ENCODE measurements at places on chromosomes 2 and 18.

- no peak for DNase-seq
Measured at GRCh38 chr2:176986487-176986886, 226.1 kb upstream of the HNRNPA3 start.

DNA sequence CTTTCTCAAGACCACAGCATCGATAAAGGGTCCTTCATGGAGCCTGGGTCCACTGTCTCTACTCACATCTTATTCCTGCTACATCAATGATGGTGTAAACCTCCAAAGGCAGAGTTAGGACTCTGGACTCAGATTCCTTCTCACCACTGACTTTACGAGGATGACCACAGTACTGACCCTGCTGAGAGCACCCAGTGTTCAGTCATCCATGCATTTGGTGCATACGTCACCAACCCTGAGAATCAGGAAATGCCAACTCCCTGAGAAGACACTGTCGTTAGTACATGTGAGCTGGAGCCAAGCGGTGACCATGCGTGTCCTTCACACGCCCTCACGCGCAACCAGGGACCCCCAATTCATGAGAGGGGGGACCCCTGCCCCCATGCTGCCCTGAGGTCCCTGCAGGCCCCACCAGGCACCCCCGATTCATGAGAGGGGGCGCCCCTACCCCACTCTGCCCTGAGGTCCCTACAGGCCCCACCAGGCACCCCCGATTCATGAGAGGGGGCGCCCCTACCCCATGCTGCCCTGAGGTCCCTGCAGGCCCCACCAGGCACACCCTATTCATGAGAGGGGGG lies 178.4 kb upstream of the TPO start:
- DNase-seq: no peak

DNA sequence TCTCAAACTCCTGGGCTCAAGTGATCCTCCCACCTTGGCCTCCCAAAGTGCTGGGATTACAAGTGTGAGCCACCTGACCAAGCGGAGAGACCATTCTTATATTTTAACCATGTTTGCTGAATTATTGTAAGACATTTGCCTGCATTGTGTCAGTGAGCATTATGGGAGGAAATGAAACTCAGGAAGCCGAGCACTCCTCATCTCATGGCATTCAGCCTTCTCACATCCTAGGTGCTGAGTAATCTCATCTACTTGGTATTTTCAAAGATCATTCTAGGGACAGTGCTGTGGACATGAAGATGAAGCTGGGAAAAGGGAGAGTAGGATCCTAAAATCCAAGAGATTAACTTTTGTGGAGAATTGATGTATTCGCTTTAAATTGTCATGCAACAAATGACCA lies 66.1 kb downstream of the NAPG start:
- no peak for DNase-seq

- no peak for DNase-seq
Measured at GRCh38 chr2:17959833-17960232, 81.4 kb downstream of the KCNS3 start.

GRCh38 chr18:23493654-23494053 lies 9.7 kb upstream of the RMC1 start:
- no peak for DNase-seq

DNA sequence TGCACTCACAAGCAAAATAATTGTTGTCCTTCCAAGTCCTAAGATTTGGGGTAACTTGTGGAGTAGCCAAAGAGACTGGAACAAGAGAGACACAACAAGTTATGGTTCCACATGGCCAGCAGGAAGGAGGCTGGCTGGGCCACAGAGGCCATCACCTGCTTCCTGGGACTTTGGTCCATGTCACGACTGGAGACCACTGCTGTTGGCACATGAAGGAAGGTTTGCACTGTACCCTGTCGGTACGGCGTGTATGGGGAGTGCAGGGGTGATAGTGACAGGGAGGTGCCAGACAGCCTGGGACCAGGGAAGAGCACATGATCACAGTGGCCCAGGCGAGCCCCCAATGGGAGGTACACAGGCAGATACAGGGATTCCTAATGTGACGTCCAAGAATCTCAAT lies 15.5 kb downstream of the SLC66A2 start:
- no peak for DNase-seq

DNA sequence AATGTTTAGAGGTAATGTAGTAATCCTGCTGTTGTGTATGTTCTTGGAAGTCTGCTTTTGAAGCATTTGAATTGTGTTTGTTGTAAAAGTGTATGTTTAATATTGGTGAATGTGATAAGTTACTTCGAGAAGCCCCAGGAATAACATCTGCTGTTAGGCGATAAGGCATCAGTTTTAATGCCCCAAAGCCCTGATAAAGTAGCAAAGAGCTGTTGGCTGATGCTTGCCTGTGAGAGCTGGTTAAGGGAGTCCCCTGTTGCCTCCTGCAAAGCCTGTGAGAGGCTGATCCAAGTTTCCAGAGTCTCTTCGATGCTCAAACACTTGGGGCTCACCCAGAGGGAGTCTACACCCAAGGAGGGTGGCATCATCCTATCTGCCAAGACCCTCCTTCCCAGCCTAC lies 110.3 kb downstream of the RNF152 start:
- DNase-seq: no peak

DNA sequence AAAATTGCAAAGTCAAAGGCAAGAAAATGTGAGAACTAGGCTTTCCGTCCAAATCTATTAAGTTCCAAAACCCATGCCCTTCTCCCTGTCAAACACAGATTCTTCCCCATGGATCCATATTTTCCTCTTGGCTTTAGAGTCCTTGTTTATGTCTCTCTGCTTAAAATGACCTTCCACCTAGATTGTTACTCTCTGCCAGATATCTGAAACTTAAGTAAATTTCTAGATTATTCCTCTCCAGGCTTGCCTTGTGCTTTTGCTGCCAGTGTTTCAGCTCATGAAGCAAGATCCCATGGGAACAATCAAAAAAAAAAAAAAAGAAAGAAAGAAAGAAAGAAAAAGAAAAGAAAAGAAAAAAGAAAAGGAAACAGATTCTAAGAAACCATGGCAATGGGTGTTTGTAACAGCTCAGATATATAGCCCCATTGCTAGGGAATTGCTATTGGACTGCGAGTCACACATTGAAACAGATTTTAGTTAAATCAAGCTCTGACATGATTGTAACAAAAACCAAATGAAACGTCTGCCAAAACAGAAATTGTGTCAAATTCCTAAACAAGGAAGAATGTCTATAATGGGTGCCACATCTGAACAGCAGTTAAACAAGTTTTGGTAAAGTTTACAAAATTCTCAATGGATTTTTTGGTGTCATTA lies 660.7 kb upstream of the CNTNAP5 start:
- DNase-seq: no peak

DNA sequence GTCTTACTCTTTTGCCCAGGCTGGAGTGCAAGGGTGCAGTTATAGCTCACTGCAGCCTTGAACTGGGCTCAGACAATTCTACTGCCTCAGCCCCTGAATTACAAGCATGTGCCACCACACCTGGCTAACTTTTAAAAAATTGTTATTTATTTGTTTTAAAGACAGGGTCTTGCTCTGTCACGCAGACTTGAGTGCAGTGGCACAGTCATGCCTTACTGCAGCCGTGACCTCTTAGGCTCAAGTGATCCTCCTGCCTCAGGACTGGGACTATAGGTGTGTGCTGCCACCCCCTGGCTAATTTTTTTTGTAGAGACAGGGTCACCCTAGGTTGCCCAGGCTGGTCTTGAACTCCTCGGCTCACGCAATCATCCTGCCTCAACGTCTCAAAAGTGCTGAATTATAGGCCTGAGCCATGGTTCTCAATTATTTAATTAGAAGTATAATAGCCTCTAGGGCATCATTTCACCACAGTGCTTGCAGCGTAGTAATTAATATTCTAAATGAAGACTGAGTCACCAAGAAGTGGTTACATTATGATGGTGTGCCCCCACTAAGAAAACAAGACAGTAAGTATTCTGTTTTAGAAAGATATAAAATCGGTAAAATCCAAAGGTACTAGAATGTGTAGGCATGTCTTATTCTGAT lies 69.6 kb downstream of the EML4 start:
- no peak for DNase-seq

DNA sequence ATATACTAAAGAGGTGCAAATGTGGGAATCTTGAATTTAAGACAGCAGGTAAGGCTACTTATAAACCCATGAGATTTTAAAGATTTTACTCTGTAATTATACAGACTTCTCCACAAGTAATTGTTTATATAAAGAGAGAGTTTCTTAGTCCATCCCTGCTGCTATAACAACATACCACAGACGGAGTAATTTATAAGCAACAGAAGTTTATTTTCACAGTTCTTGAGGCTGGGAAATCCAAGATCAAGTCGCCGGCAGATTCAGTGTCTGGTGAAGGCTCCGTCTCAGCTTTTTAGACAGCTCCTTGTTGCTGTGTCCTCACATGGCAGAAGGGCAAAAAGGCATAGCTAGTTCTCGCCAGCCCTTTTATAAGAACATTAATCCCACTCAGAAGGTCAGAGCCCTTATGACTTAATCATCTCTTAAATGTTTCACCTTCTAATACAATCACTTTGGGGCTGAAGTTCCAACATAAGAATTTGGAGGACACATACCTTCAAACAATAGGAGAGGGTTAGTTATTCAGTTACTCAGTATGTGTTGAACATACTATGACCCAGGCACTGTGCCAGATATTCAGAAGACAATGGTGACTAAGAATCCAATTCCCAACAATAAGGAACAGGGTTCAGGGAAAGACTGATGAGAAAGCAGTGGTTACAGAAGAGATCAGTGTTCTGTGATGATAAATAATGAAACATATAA lies 466.0 kb downstream of the RIT2 start:
- no peak for DNase-seq

- no peak for DNase-seq
Measured at GRCh38 chr2:211900518-211900917, 638.1 kb downstream of the ERBB4 start.

DNA sequence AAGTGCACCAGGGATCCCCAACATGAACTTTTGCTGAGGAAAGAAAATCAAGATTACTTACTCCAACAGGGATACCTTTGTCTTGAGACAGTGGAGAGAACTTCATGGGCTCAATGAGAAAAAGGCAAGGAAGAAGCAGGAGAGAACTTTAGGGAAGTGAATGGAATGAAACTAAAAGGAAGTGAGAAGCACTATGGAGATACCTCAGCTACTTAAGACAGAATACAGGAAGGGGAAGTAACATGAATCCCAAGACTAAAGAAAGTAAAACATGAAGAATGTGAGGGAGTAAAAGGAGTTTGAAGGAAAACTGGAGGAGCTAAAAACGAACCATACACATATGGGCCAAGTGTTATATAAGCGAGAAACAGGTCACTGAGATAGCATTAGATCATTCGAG lies 32.4 kb upstream of the ACTR3 start:
- DNase-seq: no peak

- DNase-seq: peak; percentile 49
Measured at GRCh38 chr2:130963849-130964793, 127.4 kb downstream of the ARHGEF4 start.

GRCh38 chr2:145186303-145186702 lies 666.4 kb upstream of the ZEB2 start:
- no peak for DNase-seq

GRCh38 chr2:240626531-240627300 lies 1.4 kb downstream of the GPR35 start:
- DNase-seq: no peak

GRCh38 chr2:108621087-108621559 lies 86.9 kb downstream of the LIMS1 start:
- no peak for DNase-seq

DNA sequence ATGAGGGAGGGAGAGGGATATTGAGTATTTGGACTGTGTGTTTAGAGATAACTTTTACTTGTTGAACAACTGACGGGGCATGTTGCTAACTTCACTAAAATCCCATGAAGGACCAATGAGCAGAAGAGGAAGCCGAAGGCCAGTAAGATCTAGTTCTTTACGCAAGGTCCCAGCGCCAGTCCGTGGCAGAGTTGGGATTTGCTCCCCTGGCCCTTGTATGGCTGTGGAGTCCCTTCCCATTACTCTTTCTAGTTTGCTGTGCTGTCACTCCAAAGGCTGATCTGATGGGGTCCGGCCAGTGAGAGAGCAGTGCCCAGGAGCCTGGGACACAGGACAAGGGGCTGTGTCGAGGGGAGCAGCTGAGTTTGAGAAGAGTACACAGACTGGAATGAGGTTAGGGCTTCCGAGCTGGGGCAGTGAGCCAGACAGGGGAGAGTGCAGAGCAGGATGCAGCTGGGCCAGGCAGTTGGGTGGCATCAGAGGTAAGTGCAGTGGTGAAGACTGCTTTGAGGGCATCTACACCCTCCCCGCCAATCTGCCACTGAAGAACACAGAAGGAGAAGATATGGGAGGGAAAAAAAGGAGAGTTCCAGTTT lies 692.9 kb upstream of the HS6ST1 start:
- no peak for DNase-seq

- DNase-seq: no peak
Measured at GRCh38 chr2:207744050-207744449, 25.7 kb downstream of the FZD5 start.

DNA sequence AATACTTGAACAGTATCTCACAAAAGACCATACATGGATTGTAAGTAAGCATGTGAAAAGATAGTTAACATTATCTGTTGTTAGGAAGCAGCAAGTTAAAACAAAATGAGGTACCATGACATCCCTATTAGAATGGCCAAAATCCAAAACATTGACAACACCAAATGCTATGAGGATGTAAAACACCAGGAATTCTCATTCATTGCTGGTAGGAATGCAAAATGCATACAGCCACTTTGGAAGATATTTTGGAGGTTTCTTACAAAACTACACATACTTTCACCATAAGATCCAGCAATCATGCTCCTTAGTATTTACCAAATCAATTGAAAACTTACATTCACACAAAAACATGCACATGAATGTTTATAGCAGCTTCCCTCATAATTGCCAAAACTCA lies 30.9 kb upstream of the ICOS start:
- no peak for DNase-seq

DNA sequence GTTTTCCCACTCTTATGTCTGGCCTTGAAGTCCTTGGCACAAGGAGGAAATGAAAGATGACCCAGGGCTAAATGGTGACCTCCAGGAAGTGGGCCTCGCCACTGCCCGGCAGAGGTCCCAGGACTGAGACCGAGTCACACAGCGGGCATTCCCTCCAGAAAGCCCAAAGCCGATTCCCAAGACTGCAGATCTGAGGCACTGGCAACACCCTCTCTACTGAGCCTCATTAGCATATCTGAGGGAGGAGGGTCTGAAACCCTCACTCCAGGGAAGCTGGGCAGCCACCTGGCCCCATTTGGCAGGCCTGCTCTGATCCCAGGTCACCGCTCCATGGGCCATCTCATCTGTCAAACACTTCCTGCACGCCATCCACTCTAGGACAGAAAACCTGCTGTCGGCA lies 29.1 kb downstream of the FAM178B start:
- DNase-seq: no peak

DNA sequence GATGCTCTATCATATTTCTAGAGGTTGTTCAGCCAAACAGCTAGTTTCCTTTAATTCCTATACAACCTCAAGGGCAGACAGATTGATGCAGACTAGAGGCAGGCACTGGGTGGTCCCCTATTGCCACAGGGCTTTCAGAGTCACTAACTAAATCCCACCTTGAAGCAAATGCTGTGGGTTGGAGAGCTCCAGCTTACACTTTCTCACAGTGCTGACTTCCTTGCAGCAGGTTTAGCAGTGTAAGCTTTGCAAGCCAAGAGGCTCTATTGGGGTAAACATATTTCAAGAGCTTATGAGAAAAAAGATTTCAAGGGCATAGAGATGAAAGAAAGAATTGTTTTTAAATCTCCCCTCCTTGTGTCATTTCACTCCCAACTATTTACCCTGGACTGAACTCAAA lies 366.5 kb upstream of the CRIM1 start:
- DNase-seq: no peak
